Heart right ventricle (tissue), 16 donors: ENCODE measurements at places on chromosomes 3 and 15. TPM values are rescaled to one million over a fixed set of nuclear protein-coding genes. Genes with fewer than 3 reads are reported as not detected.

GRCh38 chr3:190004656-190005055, 116.0 kb downstream of the P3H2 start:
- no peak for DNase-seq

Gene IL16
- 3.8 TPM for total RNA-seq

GRCh38 chr3:5187920-5188418, 462 bp downstream of the EDEM1 start:
- peak; percentile 27 for DNase-seq

GRCh38 chr3:47010910-47011309, 31.4 kb downstream of the NBEAL2 start:
- no peak for DNase-seq
